Lower lobe of right lung (tissue), 2 donors: ENCODE measurements at places on chromosomes 6 and 20. TPM values are rescaled to one million over a fixed set of nuclear protein-coding genes. Genes with fewer than 3 reads are reported as not detected.

GRCh38 chr20:32809907-32810306 lies 9.8 kb upstream of the MAPRE1 start:
- no peak for DNase-seq

TRIM10 gene
- total RNA-seq = not detected

DNA sequence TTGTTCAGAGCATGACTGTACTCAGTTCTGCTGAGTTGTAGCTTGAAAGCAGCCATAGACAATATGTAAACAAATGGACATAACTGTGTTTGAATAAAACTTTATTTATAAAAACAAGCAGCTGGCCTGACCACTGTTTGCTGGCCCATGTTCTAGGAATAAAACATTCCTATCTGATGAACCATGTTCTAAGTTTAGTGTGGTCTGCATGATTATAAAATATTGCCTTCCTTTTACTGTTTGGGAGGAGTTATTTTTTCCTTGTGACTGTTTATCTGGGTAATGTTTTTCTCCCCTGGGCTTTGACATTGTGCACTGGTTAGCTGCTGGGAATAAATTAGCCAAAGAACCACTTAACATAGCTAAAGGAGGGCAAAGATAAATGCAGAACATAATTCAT lies 55.1 kb downstream of the CDS2 start:
- no peak for DNase-seq

DNA sequence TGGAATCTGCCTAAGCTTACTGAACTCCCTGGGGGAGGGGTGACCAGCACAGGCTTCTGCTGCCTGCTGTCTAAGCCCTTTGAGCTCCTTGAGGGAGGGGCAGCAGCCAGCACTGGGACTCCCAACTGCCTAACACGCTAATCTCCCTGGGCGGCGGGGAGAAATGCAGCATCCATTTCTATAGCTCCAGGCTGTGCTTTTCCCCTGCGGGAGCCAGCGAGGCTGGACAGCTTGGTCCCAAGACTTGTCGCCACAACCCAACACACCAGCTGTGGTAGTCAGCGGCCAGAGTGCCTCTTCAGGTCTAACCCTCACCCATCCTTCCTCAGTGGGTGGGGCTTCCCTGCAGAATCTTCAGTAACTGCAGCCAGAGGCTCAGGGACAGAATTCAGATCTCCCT lies 64.6 kb downstream of the VGLL2 start:
- DNase-seq = no peak

GRCh38 chr6:148990403-148990802 lies 243.6 kb downstream of the UST start:
- DNase-seq = no peak

- DNase-seq = peak; percentile 95
Measured at GRCh38 chr6:31403283-31404060, at the start of gene MICA. Gene MICA, plus strand, starts transcription at chr6:31403595. Its CDS starts 38 bp downstream, at chr6:31403633.

DNA sequence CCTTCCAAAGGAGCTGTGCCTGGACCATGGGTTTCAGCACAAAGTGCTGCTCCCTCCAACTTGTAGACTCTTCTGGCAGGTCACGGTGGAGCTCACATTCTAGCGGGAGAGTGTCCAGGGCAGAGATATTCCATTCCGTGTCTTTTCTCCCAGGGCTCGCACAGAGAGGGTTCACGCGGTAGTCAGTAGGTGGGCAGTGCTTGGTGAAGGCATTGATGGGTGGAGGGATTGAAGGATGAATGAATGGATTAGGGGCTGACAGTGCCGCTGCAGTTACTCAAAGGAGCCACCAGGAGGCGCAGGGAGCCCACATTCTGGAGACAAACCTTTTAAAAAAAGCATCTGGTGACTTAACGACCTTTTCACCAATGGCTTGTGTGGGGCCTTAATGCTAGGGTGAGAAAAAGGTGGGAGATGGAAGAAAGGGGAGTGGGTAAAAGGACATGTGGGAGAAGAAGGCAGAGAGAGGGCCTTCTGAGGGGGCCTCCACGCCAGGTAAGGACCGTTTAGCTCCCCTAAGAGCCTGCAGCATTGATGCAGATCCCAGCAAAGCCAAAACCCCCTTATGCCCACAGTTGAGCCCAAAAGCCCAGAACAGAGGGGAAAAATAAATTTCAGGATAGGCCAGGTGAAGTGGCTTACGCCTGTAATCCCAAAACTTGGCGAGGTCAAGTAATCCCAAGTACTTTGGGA lies 17.5 kb upstream of the FAM110A start:
- DNase-seq = peak; percentile 68

GRCh38 chr6:127200114-127200513 lies 66.5 kb upstream of the RNF146 start:
- DNase-seq = no peak

GRCh38 chr6:32047084-32047478 lies 8.9 kb downstream of the CYP21A2 start:
- DNase-seq = no peak

EGFL8 gene
- 13.4 TPM for total RNA-seq
